ENCODE measurements at places on chromosomes 4 and X.
A peak's percentile ranks its signal among the peaks of the same experiment; 100 is the strongest.

GRCh38 chrX:19566359-19567222, 51.3 kb upstream of the MAP3K15 start:
- no peak for DNase-seq

- DNase-seq = no peak
Measured at GRCh38 chr4:96175871-96176270, 336.0 kb downstream of the PDHA2 start.

GRCh38 chr4:8093587-8094274, 64.9 kb downstream of the ABLIM2 start:
- DNase-seq = no peak

DNA sequence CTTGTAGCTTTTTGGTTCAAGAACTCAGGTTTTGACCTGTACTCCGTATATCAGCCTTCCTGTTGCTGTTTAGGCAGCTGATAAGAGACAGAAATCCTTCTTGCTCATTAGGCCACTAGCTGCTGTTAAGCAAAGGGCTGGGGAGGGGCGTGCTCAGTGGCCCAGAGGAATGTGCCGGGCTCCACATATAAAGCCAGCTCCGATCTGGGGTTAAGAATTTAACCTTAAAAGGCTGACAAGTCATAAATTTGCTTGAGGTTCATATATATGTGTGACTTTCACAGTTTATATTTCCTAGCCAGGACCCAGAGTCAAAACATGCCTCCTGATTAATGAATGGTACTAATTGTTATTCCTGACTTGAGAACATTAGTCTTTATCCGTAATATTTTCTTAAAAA, 15.3 kb downstream of the GPC3 start:
- DNase-seq = no peak

- DNase-seq = no peak
Measured at GRCh38 chrX:46850771-46851170, 13.9 kb downstream of the RP2 start.

GRCh38 chrX:103376979-103377324, 614 bp downstream of the BEX3 start:
- DNase-seq = no peak

GRCh38 chrX:37871626-37872302, 24.4 kb upstream of the DYNLT3 start:
- DNase-seq = no peak

- no peak for DNase-seq
Measured at GRCh38 chrX:139762400-139763183, 54.6 kb upstream of the MCF2 start.

- DNase-seq = no peak
Measured at GRCh38 chr4:40857956-40858355, 108.2 kb downstream of the NSUN7 start.

GRCh38 chr4:140395668-140396067, 22.2 kb downstream of the SCOC start:
- no peak for DNase-seq

GRCh38 chr4:152992466-152992865, 56.3 kb downstream of the FHDC1 start:
- DNase-seq = no peak

DNA sequence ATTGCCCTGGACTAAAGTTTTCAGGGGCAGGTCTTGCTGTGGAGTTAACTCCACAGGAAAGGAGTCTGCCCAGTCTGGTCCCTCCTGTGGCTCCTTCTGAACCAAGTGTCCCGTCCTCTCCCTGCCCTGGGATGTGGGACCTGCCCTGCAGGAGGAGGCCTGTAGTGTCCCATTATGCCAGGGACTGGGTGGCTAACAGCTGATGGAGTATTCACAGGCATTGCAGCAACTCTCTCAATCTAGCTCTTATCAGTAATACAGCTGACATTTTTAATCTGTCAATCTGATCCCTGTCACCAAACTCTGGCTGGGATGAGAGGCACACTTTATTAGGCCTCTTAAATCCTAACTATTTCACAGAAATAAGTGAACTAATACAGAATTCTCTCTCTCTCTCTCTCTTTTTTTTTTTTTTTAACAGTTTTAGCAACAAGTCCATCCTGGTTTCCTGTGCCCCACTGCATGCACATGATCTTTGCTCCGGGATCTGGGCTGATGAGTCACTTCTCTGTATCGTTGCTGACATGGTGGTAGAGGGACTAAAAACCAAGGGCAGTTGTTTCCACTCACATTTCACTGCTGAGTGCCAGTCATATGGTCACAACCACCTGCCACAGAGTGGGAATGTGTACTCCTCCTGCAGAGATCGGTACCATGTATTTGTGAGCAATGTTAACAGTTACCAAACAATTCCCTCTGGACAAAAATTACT, 39.1 kb downstream of the HAND2 start:
- DNase-seq = no peak

DNA sequence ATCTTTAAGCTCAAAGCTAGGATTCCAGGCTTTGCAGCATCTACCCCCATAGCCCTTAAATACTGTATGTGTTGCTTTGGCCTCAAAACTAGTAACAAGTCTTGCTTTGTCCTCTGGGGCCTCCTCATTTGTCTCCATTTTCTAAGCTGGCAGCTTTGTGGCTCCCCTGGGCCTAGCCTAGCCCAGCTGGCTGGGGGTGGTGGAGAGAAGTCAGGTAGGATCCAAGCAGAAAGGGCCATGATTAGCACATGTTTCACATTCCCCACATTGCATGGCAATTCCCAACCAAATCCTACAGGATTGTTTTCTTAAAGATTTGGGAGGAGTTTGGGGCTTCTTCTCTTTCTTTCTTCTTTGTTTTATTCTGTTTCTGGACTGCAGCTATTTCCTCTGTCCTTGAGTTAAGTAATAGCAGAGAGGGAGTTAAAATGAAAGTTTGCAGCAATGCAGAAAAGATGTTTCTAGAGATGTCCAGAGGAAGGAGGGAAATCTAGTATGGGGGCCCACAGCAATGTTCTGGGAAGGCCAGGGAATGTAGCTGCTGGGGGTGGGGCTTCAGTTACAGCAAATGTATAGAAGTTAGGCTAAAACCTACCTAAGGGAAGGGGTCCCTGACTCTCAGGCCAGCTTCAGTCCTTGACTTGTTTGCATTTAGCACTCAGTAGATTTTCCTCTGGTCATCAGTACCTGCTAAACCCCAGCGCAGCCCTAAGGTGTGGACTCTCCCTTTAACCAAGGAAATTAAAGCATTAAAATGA, 92.1 kb downstream of the SHROOM4 start:
- no peak for DNase-seq

- no peak for DNase-seq
Measured at GRCh38 chr4:105622269-105622668, 69.8 kb downstream of the ARHGEF38 start.

GRCh38 chr4:28287831-28288233, 1427.2 kb downstream of the STIM2 start:
- no peak for DNase-seq

DNA sequence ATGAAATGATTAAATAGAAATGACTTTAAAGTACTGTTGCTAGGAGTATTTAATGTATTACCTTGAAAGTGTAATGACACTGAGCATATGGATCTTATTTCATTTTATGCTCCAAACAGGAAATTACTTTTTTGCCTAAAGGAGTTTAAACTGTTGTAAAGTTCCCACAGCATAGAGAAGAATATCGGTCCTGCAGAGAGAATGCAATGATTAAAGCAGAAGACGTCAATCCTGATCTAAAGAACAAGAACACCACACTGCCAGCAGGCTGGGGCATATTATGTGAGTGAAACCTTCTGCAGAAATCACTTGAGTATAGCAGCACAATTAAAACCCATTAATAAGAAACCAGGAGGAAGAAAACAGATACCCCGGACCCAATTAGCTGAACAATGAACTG, 72.8 kb upstream of the CAMK2D start:
- DNase-seq = no peak

DNA sequence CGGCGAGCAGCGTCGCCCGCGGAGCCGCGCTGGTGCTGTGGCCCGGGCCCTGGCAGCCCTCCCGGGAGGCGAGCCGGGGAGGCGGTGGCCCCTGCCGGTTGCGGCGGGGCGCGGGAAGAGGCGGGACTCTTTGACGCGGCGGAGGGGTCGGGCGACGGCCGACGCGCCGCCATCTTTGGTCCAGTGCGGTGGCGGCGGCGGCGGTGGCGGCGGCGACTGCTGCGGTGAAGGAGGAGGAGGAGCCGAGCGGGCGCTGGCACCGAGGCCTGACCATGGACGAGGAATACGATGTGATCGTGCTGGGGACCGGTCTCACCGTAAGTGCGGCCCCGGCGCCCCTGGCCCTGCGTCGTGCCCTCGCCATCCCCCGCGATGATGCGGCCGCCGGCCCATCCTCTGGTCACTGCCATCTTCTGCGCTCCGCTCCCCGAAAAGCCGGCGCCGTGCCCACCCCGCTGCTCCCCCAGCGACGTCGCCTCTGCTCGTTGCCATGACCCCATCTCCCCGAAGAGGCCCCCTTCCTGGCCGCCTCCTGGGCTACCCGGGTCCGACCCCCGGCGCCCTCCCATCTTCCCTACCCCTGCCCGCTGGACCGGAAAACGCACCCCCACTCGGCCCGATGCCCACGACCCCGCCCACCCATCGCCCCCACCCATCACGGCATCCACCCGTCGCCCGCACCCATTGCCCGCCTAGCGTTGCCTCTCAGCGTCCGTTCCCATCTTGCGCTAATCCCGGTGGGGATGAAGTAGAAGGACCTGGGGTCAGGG, at the start of gene GDI1:
GDI1 (plus strand) TSS at position 172 of the 770 bp plus-strand sequence; CDS start at position 273, 101 bp downstream.
- peak; percentile 47 for DNase-seq

GRCh38 chrX:2707334-2707760, 16.3 kb downstream of the CD99 start:
- no peak for DNase-seq

GRCh38 chr4:8602686-8603430, 10.3 kb downstream of the CPZ start:
- no peak for DNase-seq

- no peak for DNase-seq
Measured at GRCh38 chr4:84672177-84672576, 89.2 kb downstream of the CDS1 start.

DNA sequence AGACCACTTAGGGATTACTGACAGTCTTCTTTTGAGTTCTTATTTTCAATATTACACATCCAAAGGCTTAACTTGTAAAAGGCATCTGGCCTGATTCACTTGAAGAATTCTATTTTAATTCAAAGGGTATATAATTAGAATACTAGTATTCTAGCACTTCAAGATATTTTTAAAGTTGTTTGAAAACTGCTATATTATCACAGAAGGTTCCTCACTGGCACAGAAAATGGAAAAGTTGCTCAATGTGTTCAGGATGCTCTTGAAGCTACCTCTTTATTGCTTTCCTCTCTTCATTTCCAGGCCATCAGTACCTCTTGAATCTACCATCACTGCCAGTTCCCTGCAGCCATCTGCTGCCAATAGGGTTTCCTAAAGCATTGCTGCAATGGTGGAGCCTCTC, 271.4 kb downstream of the KCNIP4 start:
- no peak for DNase-seq

DNA sequence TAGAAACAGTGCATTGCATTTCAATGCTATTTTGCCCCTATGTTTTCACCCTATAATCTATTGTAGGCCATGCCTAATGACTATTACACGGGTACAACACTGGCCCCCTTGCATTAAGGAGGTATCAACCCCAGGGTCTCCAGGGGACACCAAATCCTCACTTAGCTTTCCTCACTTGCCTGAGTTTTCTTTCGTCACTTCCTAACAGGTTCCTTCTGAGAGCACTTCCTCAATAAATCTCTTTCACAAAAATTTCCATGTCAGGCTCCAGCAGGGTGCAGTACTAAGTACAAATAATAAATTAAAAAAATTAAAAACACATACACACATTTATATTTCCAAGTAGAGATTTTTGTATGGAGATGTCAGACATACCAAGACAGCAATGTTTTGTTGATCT, 165.0 kb downstream of the RBM46 start:
- no peak for DNase-seq

DNA sequence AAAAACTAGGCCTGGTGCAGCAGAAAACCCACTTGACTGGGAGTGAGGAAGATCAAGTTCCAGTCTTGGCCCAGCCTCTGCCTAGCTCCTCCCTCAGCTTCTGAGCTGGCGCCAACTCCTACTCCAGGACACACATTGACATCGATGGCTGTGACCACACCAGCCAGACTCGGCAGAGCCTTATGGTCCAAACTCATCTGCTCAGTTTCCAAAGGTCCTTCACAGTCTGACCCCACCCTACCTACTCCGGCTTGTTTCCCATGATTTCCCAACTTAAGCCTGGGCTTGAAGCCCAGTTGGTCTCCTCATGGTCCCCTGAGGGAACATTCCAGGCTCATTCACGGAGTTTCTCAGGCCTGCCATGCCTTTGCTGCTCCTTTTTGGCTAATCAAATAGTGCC, 10.1 kb downstream of the ELF4 start:
- DNase-seq = no peak

GRCh38 chrX:40003428-40004245, 94.1 kb downstream of the BCOR start:
- DNase-seq = no peak

- no peak for DNase-seq
Measured at GRCh38 chrX:48938721-48939425, 18.5 kb downstream of the OTUD5 start.

GRCh38 chr4:23923141-23923540, 33.3 kb upstream of the PPARGC1A start:
- DNase-seq = no peak

- DNase-seq = no peak
Measured at GRCh38 chrX:39749728-39750127, 348.0 kb downstream of the BCOR start.

DNA sequence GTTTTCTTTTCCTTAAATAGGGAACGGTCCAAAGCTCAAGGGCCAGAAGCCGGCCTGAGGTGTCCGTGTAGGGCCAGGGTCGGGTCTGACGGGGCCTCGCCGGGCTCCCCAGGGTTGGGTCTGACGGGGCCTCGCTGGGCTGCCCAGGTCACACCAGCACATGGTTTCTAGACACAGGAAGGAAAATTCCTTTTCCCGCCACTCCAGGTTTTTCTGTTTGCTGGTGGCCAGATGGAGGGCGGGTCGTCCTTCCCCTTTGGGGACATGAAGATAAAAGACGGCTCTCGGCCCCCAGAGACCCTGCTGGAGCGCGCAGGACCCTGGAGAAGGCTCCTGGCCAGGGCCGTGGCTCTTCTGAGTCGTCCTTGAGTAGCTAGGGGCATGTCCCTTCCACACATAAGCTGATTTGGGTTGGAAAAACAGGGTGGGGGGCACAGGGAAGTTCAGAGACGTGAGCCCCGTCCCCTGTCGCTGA, 35.1 kb downstream of the PIGG start:
- DNase-seq = no peak

DNA sequence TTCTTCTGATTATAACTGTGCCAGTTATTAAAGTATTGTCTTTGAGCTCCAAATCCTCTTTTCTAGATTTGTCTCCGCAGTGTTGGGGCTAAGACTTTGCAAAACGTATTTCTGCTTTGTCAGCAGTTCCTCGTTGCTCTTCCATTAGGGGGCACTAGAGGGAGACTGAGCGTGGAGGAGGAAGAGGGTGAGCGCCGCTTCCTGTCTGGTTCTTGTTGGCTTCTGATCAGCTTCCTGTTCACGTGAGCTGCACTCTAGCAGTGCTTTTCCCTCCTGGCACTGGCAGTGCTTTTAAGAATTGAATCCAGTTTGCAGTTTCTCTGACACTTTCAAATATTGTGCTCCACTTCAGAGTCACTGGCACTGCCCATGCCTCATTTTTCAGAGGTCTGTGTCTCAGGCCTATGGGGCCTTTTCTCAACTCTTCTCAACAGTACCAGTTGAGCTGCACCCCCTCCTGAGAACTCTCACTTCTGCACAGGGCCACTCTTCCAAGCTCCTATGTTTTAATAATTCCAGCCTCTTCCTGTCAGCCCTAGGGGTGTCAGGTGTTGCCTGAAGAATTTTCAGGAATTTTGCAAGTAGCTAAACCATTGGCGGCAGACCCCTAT, 54.4 kb upstream of the LCORL start:
- DNase-seq = no peak

All from activated CD8-positive, alpha-beta memory T cell treated with anti-CD3 and anti-CD28 coated beads for 1 hour (primary cell).